ENCODE measurements at places on chromosomes 2 and 18.

DNA sequence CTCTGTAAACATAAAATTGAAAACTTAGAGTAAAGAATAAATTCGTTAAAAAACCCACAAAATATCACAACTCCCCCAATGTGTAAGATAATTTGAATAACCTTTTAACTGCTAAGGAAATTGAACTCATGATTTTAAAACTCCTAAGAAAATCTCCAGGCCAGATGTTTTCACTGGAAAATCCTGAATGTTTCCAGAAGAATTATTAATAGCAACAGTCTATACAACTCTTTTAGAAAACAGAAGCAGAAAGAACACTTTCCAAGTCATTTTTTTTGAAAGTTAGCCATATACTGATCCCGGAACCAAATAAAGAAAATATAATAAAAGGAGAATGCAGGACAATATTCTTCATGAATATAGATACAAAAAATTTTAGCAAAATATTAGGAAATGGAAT, 165.6 kb downstream of the ACOXL start:
- DNase-seq: no peak

DNA sequence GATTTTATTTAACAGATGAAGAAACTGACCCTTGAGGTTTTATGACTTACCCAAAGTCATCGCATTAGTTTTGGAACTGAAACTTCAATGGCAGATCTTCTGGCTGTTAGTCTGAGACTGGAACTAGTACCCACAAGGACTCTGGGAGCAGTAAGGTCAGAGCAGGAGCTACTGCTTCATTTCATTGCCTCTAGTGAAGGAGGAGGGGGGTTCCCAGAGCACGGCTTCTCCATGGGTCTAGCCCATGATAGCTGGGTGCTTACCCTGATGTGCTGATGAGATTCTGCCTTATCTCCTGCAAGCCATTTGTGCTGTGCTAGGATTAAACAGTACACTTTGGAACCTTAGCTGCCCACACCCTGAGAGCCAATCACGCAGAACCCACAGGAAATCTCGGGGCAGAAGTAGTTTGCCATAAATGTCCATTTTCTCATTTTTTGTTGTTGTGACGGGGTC, 5.4 kb upstream of the RNASEH1 start:
- DNase-seq: no peak

DNA sequence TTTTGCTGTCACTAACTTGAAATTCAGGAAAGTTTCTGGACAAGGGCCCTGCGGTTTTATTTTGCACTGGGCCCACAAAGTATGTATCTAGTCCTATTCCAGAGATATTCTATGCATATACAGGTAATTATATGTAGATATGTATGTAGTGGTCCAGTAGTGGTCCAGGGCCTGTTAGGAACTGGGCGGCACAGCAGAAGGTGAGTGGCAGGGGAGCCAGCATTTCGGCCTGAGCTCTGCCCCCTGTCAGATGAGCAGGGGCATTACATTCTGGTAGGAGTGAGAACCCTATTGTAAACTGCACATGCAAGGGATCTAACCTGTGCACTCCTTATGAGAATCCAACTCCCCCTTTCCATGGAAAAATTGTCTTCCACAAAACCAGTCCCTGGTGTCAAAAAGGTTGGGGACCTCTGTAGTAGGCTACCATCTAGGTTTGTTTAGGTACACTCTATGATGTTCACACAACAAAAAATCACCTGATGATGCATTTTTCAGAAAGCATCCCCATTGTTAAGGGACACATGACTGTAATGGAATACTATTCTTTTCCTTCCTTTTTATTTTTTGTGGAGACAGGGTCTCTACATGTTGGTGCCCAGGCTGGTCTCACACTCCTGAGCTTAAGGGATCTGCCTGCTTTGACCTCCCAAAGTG, 2.8 kb upstream of the PPP4R3B start:
- no peak for DNase-seq

DNA sequence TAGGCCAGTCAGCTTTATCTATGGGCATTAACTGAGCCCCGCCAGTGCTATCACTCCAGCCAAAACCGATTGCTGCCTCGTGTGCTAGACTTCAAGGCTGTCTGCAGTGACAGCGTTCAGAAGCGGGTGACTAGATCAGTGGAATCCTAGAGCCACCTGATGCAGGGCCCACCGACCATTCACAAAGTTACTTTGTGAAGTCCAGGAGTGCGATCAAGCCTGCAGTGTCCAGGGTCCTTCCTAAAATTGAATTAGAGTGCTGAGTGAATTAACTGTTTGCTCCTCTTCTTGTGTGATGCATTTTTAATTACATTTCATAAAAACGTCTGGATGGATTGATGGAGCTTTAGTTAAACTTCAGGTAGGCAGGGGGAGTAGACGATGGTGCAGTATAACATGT, 13.9 kb downstream of the PCARE start:
- no peak for DNase-seq

- no peak for DNase-seq
Observed at GRCh38 chr2:18311420-18312195, 248.8 kb downstream of the RDH14 start.

DNA sequence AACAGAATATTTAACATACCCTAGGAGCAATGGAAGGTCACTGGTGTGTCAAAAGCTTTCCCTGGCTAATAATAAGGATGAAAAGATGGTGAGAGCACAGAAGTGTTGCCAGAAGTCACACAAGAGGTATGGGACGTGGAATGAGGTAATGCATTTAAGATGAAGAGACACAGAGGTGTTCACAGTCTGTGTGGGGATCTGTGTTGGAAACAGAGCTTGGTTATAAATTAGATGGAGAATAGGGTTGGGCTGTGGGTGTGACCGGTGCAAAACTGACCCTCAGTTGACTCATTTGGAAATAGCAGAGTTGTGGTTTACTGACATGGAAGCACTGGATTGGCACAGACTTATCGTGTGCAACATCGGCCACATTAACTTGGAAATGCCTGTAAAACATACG, 372.5 kb downstream of the SATB2 start:
- DNase-seq: no peak
